WERI-Rb-1 (cell line): ENCODE measurements at places on chromosomes 2 and 18.

GRCh38 chr2:174673440-174673839 lies 75.8 kb upstream of the WIPF1 start:
- DNase-seq: no peak

DNA sequence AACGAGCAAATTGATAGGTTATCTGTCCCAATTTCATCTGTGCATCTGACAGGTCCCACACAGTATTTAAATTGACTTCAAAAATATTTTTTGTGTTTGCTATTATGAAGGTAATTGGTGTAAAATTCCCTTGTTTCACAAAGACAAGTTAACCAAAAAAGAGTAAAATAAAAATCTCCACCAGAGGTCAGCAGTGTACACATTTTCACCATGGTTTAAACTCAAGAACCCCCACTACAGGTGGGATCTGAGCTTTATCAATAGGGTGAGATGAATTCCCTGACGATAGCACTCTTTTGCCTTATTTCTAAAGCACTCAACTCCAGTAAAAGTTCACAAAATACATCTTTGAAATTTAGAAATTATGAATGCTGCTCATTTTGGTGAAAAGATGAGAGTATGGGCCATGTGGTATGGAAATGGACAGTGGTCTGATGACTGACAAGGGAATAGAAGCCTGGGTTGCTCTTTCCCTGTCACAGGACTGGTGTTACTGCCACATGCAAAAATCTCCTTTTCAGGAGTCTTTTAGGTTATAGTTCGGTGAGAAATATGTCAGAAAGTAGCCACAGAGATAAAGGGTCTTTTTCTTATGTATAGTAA lies 68.0 kb downstream of the SERPINB8 start:
- DNase-seq: no peak

DNA sequence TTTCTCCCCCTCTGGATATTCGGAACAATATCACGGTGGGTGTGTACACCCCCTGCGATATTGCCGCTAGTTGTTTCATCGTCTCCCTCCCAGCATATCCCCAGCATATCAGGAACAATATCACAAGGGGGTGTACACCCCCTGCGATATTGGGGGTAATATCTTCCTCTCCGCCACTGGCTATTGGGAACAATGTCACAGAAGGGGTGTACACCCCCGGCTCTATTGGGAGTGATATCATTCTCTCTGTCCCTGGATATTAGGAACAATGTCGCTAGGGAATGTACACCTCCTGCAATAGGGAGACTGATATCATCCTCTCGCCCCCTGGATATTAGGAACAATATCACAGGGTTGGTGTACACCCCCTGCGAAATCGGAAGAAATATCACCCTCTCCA lies 1932.0 kb downstream of the SUCLG1 start:
- DNase-seq: no peak

GRCh38 chr18:12772111-12772510 lies 69.3 kb downstream of the PSMG2 start:
- DNase-seq: no peak

DNA sequence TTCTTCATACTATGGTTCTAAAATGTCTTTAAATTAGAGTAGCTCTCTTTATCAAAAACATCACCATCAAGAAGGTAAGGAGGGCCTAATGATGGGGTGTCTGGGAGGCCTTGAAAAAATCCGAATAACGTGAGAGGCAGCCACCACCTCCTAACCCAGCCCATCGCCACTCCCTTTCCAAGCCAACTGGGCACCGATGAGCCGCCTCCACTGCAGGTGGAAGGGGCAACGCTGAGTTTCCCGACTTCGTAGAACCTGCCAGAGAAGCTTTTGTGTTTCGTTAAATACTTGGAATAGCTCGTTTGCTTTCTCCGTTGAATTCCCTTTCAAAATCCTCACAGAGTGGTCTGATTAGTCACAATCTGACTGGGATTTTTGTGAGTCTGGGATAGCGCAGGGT lies 22.0 kb upstream of the RPL31 start:
- DNase-seq: no peak

GRCh38 chr2:18701546-18701945 lies 112.2 kb upstream of the NT5C1B start:
- no peak for DNase-seq

DNA sequence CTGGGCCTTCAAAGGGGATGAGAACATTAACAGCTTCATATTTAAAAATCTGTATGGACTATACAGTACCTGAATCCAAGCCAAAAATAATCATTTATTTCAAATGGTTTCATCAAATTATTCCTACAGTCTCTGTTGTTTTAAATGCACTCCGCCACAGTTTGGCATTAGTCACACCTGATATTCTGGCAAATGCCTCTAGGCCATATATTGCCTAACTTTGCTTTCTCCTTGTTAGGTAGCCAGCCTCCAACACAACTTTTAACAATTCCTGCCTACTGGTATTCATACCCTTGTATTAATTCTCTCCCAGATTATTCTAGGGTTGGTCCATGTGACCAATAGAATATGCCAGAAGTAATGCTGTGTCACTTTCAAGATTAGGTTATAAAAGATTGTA lies 146.6 kb upstream of the FANCL start:
- no peak for DNase-seq

DNA sequence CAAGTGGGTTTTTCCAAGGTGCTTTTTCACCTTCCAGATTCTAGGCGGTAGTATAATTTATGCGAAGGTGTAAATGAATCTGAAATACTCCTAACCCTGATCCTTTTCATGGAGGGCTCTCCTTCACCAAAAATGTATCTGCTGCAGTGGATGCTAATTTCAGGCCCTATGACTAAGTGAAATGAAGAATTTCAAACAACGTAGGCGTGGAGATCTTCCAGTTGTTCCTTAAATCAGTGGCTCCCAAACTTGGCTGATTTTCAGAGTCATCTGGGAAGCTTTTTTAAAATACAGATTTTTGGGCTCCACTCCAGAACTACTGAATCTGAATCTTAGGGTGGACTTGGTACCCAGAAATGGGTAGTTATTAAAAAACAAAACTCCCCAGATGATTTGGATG lies 5.5 kb downstream of the GCKR start:
- DNase-seq: no peak

- DNase-seq: no peak
Measured at GRCh38 chr2:25851740-25852503, 26.4 kb downstream of the ASXL2 start.

GRCh38 chr2:15780912-15781574 lies 159.3 kb upstream of the MYCN start:
- no peak for DNase-seq

- peak; percentile 45 for DNase-seq
Measured at GRCh38 chr2:144452169-144452988, 67.5 kb downstream of the ZEB2 start.

GRCh38 chr2:121087117-121087516 lies 197.9 kb downstream of the TFCP2L1 start:
- no peak for DNase-seq

- DNase-seq: peak; percentile 29
Measured at GRCh38 chr2:37232131-37232933, 874 bp downstream of the NDUFAF7 start.

GRCh38 chr18:31478688-31479087 lies 19.3 kb upstream of the DSG2 start:
- no peak for DNase-seq

GRCh38 chr2:14827226-14828023 lies 194.9 kb downstream of the LRATD1 start:
- no peak for DNase-seq

DNA sequence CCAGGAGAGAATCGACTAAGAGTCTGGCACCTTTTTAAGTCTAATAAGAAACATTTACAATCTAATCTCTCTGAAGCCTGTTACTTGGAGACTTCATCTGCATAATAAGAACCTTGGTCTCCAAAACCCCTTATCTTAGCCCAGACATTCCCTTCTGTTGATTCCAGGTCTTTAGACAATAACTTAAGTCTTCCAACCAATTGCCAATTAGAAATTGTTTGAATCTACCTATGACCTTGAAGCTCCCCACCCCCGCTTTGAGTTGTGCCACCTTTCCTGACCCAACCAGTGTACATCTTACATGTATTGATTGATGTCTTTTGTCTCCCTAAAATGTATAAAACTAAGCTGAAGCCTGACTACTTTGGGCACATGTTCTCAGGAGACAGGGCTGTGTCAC lies 49.5 kb upstream of the DTNA start:
- no peak for DNase-seq

GRCh38 chr2:554444-554843 lies 122.8 kb downstream of the TMEM18 start:
- DNase-seq: no peak

GRCh38 chr2:206274434-206275311 lies at the start of gene ZDBF2:
Gene ZDBF2 (plus strand): TSS chr2:206274663. CDS start chr2:206281850, 7,187 bp downstream.
- peak; percentile 78 for DNase-seq

- no peak for DNase-seq
Measured at GRCh38 chr2:165240916-165241315, 1.7 kb downstream of the SCN2A start.

DNA sequence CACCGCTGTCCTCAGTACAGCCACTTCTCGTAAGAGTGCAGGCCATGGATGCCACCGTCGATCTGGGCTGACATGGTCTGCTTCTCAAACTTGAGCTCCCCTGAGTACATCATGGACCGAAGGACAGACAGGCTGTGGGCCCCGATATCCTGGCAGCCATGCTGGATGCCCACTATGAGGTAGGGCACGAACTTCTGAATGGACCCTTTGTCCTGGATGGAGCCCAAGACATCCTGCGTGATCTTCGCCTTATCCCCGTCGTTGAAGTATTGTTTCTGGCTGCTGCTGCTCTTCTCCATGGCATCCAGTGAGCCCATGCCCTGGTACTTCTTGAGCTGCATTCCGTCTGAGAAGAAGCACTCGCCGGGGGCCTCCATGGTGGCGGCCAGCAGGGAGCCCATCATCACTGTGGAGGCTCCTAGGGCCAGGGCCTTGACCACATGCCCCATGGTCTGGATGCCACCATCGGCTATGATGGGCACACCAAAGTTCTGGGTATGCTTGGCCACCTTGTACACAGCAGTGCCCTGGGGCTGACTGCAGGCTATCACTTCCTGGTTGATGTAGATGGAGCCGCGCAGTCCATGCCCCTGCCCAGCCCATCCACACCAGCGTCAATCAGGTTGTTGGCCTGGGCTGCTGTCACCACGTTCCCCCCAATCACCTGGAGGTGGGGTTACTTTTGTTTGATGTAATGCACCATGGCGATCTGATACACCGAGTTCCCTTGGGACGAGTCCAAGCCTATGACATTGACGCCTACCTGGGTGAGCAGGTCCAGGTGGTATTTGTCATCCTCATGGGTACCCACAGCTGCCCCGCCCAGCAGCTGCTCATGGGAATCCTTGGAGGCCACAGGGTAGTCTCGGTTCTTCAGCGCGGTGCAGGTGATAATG lies 21.8 kb downstream of the CFLAR start:
- no peak for DNase-seq

DNA sequence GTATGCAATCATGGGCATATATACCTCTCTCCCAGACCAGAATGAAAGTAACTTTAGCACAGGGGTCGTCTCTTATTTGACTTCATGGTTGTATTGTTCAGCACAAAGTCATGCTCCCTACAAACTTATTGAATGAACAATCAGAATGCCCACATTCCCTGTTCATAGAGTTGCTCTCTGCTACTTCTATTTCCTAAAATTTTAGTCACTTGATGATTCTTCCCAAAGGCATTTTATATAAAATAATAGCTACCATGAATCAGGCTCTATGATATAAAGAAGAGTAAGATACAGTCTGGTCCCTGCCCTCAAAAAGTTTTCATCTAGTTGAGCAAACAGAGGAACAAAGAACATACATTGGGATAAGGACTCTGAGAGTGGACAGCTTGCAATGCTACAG lies 162.2 kb downstream of the SLC39A10 start:
- DNase-seq: no peak

- DNase-seq: no peak
Measured at GRCh38 chr2:163490281-163490680, 245.5 kb downstream of the FIGN start.
